ENCODE measurements at places on chromosomes 6 and 20.

DNA sequence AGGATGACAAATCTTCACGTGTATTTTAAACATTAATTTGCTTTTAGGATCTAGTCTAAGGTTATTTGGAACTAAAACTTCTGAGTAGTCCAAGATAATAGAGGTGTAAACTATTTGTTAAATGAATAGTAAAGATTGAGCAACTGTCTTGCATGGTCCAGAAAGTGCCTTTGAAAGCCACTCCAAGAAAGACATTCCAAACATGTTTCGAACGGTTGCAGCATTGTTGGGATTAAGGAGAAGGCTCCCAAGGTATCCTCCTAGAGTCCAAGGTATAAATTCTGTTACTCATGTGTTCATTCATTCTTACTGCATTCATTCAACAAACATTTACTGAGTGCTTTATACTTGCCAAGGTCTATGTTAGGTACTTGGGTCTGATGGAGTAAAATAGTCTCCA is 28.8 kb upstream of the MYLK2 start:
- DNase-seq = no peak

DNA sequence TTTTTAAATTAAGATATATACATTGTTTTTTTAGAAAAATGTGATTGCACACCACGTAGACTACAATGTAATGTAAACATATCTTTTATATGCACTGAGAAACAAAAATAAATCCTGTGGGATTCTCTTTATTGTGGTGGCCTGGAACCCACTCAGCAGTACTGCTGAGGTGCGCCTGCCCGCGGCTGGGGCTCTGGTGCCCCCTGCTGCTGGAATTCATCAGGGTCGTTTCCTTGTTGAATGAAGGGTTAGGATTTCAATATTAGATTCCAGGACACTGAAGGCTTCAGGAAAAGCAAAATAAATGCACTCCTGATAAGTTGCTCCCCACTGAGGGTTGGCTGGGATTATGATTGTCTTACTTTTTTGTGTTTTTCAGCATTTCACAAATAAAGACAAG is 175.8 kb upstream of the GGTLC1 start:
- no peak for DNase-seq

GRCh38 chr6:160248538-160248937 is 10.1 kb downstream of the SLC22A2 start:
- no peak for DNase-seq

DNA sequence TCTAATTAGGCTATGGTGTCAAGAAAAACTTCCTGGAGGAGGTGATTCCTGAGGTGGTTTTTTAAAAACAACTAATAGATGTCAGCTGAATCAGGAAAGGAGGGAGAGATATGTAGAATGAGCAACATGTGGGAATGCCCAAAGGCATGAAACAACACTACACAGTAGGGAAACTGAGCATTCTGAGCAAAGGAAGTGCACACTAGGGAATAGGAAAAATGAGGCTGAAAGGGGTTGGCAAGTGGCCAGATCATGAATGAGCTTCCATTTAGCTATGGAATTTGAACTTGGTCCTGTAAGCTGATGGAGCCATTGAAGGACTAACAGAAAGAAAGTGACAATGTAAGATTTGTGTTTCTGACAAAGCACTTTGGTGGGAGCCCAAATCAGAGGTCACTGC is 16.9 kb upstream of the SLC35F1 start:
- DNase-seq = no peak

DNA sequence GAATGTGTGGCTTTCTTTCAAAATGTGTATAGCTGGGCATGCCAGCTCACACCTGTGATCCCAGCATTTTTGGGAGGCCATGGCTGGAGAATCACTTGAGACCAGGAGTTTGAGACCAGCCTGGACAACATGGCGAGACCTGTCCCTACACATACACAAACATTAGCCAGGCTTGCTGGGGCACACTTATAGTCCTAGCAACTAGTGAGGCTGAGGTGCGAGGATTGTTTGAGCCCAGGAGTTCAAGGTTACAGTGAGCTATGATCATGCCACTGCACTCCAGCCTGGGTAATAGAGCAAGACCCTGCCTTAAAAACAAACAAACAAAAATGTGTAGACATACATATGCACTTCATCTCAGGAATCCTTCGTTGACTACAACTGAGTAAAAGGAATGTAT is 31.1 kb upstream of the PLEKHG1 start:
- no peak for DNase-seq

- DNase-seq = no peak
Measured at GRCh38 chr20:44264287-44264686, 17.2 kb downstream of the GDAP1L1 start.

GRCh38 chr6:44804546-44805159 is 417.1 kb downstream of the CDC5L start:
- no peak for DNase-seq

- no peak for DNase-seq
Measured at GRCh38 chr6:43722920-43723545, 35.4 kb upstream of the MRPS18A start.

- DNase-seq = no peak
Measured at GRCh38 chr6:116412270-116412669, 41.5 kb downstream of the DSE start.

- DNase-seq = no peak
Measured at GRCh38 chr20:41174782-41175181, 37.4 kb downstream of the PLCG1 start.

DNA sequence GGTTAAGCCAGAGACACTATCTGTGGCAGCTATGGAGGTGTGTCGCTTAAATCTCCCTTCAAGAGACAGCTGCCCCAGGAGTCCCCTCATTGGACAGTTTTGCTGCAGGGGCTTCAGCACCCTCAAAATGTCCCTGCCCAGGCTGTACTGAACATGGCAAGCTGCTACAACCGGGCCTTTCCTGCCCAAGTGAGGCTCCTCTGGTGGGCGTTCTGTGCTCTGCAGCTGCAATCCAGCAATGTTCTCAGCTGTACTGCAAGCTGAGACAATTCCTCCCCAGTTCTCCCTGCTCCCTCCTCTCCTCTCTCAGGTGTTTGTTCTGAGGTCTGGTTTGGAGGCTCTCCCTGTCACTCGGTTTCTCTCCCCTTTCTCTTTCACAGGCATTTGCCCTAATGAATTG is 190.8 kb upstream of the LAMP5 start:
- no peak for DNase-seq

- no peak for DNase-seq
Measured at GRCh38 chr20:33130568-33131061, 37.3 kb upstream of the BPIFA2 start.

- DNase-seq = no peak
Measured at GRCh38 chr20:38275815-38276550, 15.4 kb upstream of the KIAA1755 start.

DNA sequence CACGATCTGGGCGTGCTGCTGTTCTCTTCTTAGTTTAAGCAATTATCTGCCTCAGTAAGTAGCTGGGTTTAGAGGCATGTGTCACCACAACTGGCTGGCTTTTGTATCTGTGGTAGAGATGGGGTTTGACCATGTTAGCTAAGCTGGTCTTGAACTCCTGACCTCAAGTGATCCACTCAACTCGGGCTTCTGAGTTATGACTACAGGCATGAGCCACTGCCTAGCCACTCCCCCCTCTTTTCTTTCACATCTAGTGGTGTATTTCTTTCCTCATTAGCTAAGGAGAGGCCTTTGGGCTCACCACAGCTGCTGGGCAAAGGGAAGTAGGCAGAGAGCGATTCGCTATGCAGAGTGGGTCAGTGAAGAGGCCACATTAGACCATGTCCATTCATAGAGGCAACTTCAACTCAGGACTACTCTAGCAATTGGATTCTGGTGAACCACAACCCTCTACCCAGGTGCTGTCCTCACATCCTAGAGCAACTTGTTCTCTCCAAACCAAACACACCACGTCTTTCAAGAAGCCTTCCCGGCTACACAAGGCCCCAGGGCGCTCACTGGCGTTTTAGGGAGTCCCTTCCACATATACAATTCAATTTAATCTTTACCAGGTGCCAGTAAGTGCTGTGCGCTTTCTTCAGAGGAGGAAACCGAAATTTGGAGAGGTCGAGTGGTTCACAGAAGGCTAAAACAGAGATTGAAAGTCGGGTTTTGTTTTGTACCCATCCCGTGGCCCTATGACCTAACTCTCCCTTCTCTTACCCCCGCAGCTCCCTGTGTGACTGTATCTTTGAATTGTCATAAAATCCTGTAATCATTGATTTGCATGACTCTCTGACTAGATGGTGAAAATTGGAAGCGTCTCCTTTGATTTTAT is 26.5 kb upstream of the GFOD1 start:
- no peak for DNase-seq

All from stimulated activated CD4-positive, alpha-beta T cell treated with anti-CD3 and anti-CD28 coated beads, Interleukin-2, amount 100 ng/mL, for 4 hours (primary cell).